ENCODE measurements at places on chromosomes 1 and 21.

DNA sequence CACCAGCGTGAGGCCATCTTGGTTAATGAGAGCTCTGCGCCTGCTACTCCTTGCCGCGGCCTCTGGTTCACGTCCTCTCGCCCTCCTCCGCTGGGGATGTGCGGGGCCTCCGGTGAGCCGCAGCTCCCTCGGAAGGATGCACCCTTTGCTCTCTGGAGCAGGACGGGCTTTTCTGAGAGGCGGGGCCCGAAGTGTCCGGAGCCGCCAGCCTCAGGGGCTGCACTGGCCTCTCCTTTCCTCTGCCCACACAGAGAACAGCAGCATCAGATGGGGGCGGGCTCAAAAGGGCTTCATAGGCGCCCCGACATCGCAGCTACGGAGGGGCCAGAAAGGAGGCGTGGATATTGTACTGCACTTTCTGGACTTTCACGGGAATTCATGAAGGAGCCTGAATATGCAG lies 284.7 kb downstream of the CAMTA1 start:
- DNase-seq, result no peak

- DNase-seq, result peak; percentile 81
Measured at GRCh38 chr1:100896481-100896982, 642 bp downstream of the SLC30A7 start.

DNA sequence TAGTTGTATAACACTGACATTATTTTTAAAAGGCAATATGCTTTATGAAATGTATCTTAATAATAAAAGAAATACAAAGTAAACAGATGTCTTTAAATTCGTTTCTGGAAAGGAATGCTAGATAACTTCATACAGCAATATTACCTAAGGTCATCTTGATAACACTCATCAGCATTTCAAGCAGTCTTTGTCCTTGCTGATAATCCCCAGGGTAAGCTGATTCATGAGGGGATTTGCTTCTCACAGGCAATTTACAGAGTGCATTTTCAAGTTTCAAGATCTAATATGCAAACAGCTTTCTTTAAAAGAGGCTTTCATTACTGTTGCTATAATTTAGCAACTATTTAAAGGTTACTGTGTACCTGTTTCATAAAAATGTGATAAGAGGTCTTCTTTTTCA lies 75.2 kb upstream of the NEK2 start:
- DNase-seq, result no peak

DNA sequence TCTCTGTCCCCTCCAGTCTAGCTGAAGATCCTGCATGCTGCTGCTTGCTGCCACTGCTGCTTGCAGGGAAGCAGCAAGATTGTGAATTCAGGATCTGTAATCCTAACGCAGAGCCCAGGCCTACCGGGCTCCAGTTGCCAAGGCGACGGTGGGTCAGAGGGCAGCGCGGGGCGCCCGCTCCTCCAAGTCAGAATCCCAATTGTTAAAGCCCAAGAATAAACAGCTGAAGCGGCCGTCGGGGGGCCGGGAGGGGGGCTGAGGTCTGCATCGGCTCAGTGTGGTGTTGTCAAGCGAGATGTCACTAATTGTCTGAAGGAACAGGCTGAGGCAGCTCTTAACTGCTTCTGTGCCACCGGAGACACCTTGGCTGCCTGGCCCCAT lies 36.8 kb downstream of the AHDC1 start:
- no peak for DNase-seq

- no peak for DNase-seq
Measured at GRCh38 chr1:63621698-63622097, 28.5 kb downstream of the PGM1 start.

- no peak for DNase-seq
Measured at GRCh38 chr1:53246261-53247134, 8.2 kb upstream of the MAGOH start.

DNA sequence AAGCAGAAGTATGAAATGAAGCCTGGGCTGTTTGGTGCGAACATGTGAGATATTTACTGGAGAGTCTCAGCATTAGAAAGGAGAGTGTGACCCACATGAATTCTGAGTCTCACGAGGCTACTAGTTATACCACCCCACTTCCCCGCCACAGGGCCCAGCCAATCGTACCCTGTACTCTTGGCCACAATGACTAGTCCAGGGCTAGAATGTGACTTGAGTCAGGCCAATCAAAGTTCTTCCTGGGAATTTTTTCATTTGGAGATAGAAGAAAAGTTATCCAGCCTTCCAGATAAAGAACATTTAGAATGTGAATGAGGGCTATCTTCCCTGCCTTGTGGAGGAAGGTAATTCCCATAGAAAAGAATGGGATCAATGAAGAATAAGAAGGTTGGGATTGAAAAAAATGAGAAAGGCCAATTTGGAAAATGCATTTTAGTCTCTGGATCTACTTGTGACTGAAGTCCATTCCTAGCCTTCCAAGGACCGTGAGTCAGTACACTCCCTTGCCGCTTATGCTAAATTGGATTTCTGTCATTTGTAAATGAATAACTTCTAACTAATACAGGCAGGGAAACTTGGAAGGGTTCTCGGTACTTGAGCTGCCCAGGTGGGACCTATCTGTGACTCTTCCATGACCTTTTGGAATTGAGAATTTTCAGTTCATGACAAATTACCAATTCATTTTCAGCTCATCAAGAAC lies 12.3 kb upstream of the RIMKLA start:
- DNase-seq, result no peak

- no peak for DNase-seq
Measured at GRCh38 chr1:86758570-86758969, 54.2 kb downstream of the SH3GLB1 start.

DNA sequence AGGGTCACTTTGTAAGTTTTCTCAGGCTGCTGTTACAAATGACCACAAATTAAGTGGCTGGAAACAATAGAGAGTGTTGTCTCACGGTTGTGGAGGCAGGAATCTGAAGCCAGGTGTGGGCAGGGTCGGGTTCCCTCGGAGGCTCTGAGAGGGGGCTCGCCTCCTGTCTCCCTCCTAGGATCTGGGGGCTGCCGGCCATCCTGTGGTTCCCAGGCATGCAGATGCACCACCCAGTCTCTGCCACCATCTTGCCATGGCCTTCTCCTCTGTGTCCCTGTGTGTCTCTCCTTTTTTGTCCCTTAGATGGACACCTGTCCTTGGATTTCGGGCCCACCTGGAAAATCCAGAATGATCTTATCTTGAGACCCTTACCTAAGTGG lies 4.8 kb downstream of the TP73 start:
- no peak for DNase-seq

DNA sequence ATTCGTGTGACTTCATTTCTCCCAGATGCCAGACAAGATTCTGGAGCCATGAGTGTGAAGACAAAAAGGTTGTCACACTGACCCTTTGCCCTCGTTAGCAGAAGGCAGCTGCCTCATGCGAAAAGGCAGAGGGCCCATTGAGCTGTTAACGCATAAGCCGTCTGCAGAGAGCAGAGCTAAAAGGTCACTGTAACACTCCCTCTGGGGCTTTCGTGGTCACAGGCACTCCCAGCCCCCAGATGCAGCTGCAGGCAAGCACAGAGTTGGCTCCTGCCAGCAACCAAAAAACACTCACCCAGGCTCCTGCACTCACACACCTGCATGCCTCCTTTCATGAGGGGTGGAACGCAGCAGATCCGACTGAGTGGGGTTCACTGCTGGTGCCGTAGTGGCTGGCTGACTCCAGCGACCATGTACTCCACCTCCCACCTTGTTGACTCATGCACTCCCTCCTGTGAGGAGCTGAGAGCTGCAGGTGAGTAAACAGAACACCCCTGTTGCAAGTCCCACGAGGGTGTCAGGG lies 287.5 kb downstream of the SMYD3 start:
- no peak for DNase-seq

DNA sequence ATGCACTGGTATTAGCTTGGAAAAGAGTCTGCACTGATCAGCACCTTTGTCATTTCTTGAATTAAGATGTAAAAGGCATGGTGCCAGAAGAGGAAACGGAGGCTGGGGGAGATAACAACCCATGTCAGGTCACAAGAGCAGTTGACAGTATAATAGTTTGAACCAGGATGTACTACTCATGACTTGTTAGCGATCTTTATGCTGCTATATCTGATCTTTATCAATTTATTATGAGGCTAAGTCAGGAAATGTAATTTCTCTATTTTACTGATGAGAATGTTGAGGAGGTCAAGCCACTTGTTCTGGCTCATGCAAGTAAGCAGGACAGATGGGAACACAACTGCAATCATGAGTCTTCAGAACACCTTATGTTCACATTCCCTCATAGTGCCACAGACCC lies 41.4 kb downstream of the RGS5 start:
- no peak for DNase-seq

- no peak for DNase-seq
Measured at GRCh38 chr1:169701261-169702005, 10.0 kb downstream of the SELL start.

GRCh38 chr1:217495249-217495648 lies 135.6 kb downstream of the GPATCH2 start:
- no peak for DNase-seq

- DNase-seq, result peak; percentile 53
Measured at GRCh38 chr21:32587120-32587519, 1.8 kb upstream of the TCP10L start.

DNA sequence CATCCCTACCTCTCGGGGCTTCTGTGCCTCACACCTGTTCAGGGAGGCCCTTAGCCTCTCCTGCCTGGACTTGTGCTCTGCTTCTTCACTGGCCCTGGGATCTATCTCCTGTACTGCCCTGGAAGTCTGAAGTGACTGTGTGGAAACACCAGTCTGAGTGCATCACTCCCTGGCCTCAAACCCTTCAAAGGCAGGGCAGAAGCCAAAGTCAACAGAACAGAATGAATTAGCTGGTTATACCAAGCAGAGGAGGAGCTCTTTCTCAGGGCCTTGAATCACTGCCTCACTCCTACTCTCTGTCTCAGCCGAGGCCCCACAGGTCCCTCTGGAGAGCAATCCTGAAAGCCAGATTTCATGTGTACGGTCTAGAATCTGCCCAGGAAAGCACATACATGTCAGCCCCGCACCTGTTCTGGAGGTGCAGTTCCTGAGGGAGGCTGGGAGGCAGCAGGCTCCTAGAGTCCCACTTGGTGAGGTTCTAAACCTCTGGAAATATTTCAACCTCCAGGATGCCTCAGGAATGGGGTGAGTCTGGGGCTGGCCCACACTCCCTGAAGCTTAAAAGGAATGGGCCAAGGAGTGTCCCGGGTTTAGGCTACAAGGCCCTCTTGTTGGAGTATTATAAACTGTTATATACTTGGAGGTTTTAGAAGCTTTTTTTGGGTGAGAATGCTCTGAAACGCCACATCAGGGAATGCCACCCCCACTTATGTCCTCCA lies 98.3 kb downstream of the ABCA4 start:
- no peak for DNase-seq

DNA sequence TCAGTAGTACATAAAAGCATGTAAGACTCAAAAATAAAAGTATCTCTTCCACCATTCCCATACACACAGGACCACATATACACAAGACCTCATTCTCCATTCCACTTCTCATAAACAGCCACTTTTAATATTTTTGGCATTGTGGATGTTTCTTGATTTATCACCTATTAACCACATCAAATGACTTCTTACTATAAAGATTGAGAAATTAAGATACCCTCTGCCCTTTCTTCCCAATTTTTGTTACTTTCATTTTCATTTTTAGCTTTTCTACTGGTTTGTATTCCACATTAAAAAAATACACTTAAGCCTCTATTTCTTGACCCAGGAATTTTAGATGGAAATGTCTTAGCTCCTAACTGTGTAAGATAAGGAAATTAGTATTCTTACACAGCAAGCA lies 22.8 kb downstream of the AKT3 start:
- no peak for DNase-seq

DNA sequence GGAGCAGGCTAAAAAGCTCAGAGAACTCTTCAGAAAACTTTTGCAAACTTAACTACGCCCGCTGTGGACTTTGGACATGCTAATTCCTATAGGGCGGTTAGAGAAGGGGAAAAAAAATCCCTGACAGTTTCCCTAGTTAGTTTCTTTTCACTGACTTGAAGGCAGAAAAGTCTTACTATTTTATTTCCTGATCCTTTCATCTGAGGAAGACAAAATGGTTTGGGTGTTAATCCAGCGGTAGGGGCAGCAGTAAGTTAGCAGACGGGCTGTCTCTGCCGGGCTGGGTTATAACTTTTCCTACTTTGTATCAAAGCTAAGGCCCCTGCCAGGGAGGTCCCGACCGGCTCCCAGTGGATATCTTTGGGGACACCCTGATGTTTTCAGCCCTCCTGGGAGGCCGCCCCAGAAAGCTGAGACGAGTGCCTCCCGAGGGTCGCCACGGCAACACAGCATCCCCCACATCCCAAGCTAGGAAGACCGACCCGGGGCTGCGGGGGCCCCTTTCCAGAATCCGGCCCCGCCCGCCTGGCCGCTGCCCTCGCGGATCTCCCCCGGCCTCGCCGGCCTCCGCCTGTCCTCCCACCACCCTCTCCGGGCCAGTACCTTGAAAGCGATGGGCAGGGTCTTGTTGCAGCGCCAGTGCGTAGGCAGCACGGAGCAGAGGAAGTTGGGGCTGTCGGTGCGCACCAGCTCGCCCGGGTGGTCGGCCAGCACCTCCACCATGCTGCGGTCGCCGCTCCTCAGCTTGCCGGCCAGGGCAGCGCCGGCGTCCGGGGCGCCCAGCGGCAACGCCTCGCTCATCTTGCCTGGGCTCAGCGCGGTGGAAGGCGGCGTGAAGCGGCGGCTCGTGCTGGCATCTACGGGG lies 162.6 kb downstream of the RUNX1 start:
- peak; percentile 28 for DNase-seq

GRCh38 chr1:231856426-231856825 lies 229.8 kb downstream of the DISC1 start:
- no peak for DNase-seq

GRCh38 chr21:17523007-17523451 lies 10.2 kb downstream of the CXADR start:
- DNase-seq, result no peak

- DNase-seq, result no peak
Measured at GRCh38 chr1:182173808-182174512, 112.4 kb upstream of the ZNF648 start.

GRCh38 chr1:225426395-225427234 lies 1.2 kb downstream of the LBR start:
- DNase-seq, result peak; percentile 32

DNA sequence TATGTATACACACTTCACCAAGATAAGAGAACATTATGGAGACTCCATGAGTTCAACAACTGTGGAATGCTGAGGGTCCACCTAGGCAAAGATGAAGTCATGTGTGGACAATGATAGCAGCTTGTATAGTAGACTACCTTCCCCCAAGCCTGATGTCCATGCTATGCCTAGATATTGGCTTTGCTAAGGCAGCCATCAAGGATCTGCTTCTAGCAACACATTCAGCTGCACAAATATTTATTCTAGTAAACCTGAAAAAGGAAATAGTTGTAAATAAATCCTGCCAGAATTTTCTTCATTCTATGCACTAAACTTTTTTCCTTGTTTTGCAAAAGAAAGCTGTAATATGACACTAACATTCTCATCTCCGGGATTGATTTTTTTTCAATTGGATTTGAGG lies 7.0 kb upstream of the LPAR3 start:
- DNase-seq, result no peak

GRCh38 chr1:150613061-150613920 lies 16.1 kb downstream of the ENSA start:
- peak; percentile 70 for DNase-seq

GRCh38 chr1:88961081-88961480 lies 31.3 kb downstream of the KYAT3 start:
- DNase-seq, result no peak
